T-cell (primary cell): ENCODE measurements at places on chromosomes 16 and 17. TPM values are rescaled to one million over a fixed set of nuclear protein-coding genes. Genes with fewer than 3 reads are reported as not detected.

DNA sequence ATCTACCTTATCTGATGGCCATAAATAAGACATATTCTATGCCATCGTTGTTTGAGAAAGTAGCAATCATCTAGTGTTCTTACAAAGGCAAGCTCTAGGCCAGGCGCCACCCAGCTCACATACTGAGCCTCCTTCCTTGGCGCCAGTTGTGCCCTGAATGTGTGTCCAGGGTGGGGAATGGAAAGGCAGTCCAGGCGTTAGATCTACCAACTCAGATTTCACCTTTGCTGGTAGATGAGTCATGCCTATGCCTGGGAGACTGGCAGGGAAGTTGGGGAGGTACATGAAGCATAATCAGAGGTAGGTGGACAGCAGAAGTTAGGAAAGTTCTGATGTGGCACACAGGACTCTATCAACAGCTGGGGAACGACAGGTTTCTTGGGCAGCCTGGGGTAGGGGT lies 23.6 kb downstream of the SDR42E1 start:
- H3K4me3 ChIP-seq, result no peak overlapping the region
- no peaks in the 10 kb centered on the region for H3K36me3 ChIP-seq
- H3K27me3 ChIP-seq, result peaks cover 6% of the 10 kb centered on the region
- no peak overlapping the region for H3K27ac ChIP-seq
- no peak for DNase-seq
- no peaks in the 10 kb centered on the region for H3K4me1 ChIP-seq

- H3K36me3 ChIP-seq, result no peaks in the 10 kb centered on the region
- no peak within 1 kb of the TSS for H3K27ac ChIP-seq
- peaks cover 80% of the 10 kb centered on the region for H3K27me3 ChIP-seq
- H3K4me1 ChIP-seq, result peaks cover 12% of the 10 kb centered on the region
- H3K4me3 ChIP-seq, result no peak within 1 kb of the TSS
These were observed at the start of gene CBFA2T3 for GRCh38 chr16:88977018-88977811. Gene CBFA2T3 (minus strand): TSS chr16:88977207. CDS start chr16:88976807, 400 bp downstream.

DNA sequence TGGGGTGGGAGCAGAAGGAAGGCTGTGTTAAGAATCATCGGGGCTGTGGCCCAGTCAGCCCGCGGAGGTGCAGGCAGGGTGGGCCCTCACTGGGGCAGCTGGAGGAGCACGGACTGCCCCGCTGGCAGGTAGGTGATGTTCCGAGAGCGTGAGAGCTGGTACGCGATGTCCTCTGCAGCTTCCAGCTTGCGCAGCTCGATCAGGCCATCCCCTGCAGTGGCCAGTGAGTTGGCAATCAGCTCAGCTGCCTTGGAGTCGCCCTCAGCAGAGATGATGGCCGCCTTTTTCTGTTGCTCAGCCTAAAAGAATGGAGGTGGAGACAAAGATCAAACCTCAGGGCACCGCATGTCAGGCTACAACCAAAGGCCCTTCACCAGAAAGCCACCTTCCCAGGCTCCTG lies 9.8 kb downstream of the PHB1 start:
- peak overlapping the region; percentile 52 for H3K27ac ChIP-seq
- no peaks in the 10 kb centered on the region for H3K27me3 ChIP-seq
- peaks cover 3% of the 10 kb centered on the region for H3K4me1 ChIP-seq
- H3K36me3 ChIP-seq, result peaks cover 17% of the 10 kb centered on the region
- H3K4me3 ChIP-seq, result no peak overlapping the region
- DNase-seq, result no peak

GRCh38 chr16:14409563-14409962 lies 220.5 kb downstream of the PARN start:
- H3K27ac ChIP-seq, result no peak overlapping the region
- H3K27me3 ChIP-seq, result no peaks in the 10 kb centered on the region
- H3K4me1 ChIP-seq, result no peaks in the 10 kb centered on the region
- H3K36me3 ChIP-seq, result no peaks in the 10 kb centered on the region
- no peak for DNase-seq

WNK4 gene
- total RNA-seq, result 0.49 TPM

DNA sequence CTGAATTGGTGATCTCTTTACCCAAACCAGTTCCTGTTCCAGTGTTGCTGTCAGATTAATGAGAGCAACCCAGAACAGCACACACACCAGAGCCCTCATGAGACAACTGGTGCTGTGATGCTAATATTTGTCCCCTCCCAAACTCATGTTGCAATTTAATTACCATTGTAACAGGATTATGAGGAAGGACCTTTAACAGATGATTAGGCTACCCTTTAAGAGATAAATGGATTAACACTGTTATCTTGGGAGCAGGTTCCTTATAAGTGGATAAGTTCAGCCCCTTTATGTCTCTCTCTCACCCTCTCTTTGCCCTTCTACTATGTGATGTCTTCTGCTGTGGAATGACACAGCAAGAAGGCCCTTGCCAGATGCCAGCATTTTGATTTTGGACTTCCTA lies 1.1 kb upstream of the CCDC182 start:
- DNase-seq, result no peak
- no peaks in the 10 kb centered on the region for H3K4me1 ChIP-seq
- no peak overlapping the region for H3K4me3 ChIP-seq
- H3K27ac ChIP-seq, result no peak overlapping the region

- DNase-seq, result no peak
- H3K4me3 ChIP-seq, result no peak overlapping the region
- peaks cover 20% of the 10 kb centered on the region for H3K27me3 ChIP-seq
- no peaks in the 10 kb centered on the region for H3K36me3 ChIP-seq
- peaks cover 36% of the 10 kb centered on the region for H3K4me1 ChIP-seq
These were observed 5.5 kb downstream of the IGFBP4 start for GRCh38 chr17:40448639-40449261.

KRT33B gene
- total RNA-seq, result not detected

GRCh38 chr16:88430524-88431446 lies 22.3 kb upstream of the ZFPM1 start:
- peak overlapping the region; percentile 50 for H3K4me3 ChIP-seq
- H3K36me3 ChIP-seq, result no peaks in the 10 kb centered on the region

DNA sequence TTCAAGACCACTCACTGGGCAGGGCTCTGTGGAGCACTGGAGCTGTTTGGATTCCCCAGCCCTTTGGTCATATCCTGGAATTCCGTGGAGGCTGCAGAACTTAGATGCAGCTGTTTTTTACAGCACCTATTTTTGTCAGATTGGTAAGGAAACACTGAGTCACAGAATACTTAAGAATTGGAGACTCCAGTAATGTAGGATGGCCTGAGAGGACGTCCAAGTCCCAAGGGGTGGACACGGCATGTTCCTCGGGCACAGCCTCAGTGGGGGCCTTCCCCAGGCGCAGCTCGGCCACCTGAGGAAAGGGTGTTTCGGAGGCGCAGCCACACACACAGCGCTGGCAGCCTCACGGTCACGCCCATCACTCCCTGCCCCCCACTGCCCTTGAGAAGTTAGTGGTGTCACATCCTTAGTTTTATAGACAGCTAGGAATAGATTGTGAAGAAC lies 14.8 kb downstream of the PLD6 start:
- DNase-seq, result no peak
- H3K4me1 ChIP-seq, result no peaks in the 10 kb centered on the region
- H3K27me3 ChIP-seq, result no peaks in the 10 kb centered on the region
- H3K36me3 ChIP-seq, result peaks cover 3% of the 10 kb centered on the region
- no peak overlapping the region for H3K4me3 ChIP-seq

GRCh38 chr17:44014133-44014436 lies 678 bp downstream of the TMEM101 start:
- H3K27ac ChIP-seq, result no peak overlapping the region
- H3K27me3 ChIP-seq, result no peaks in the 10 kb centered on the region
- DNase-seq, result no peak
- peak overlapping the region; percentile 92 for H3K4me3 ChIP-seq
- peaks cover 6% of the 10 kb centered on the region for H3K4me1 ChIP-seq
- H3K36me3 ChIP-seq, result peaks cover 8% of the 10 kb centered on the region

- DNase-seq, result peak; percentile 68
- H3K36me3 ChIP-seq, result peaks cover 27% of the 10 kb centered on the region
- peaks cover 76% of the 10 kb centered on the region for H3K4me1 ChIP-seq
- peak within 1 kb of the TSS; percentile 97 for H3K4me3 ChIP-seq
- peak within 1 kb of the TSS; percentile 95 for H3K27ac ChIP-seq
These were observed at the start of gene MLLT6 for GRCh38 chr17:38704606-38705522. Gene MLLT6 (plus strand): TSS chr17:38705273. CDS start chr17:38705633, 360 bp downstream.

- no peak overlapping the region for H3K27ac ChIP-seq
- peaks cover 30% of the 10 kb centered on the region for H3K4me1 ChIP-seq
- no peak overlapping the region for H3K4me3 ChIP-seq
- no peaks in the 10 kb centered on the region for H3K36me3 ChIP-seq
- no peaks in the 10 kb centered on the region for H3K27me3 ChIP-seq
These were observed 56.1 kb upstream of the ACSF3 start for GRCh38 chr16:89037261-89038152.

ABCC11 gene
- total RNA-seq, result not detected

GRCh38 chr16:87740909-87741424 lies 24.8 kb downstream of the KLHDC4 start:
- no peak overlapping the region for H3K27ac ChIP-seq
- no peaks in the 10 kb centered on the region for H3K4me1 ChIP-seq
- no peaks in the 10 kb centered on the region for H3K27me3 ChIP-seq
- H3K4me3 ChIP-seq, result no peak overlapping the region
- DNase-seq, result no peak

DNA sequence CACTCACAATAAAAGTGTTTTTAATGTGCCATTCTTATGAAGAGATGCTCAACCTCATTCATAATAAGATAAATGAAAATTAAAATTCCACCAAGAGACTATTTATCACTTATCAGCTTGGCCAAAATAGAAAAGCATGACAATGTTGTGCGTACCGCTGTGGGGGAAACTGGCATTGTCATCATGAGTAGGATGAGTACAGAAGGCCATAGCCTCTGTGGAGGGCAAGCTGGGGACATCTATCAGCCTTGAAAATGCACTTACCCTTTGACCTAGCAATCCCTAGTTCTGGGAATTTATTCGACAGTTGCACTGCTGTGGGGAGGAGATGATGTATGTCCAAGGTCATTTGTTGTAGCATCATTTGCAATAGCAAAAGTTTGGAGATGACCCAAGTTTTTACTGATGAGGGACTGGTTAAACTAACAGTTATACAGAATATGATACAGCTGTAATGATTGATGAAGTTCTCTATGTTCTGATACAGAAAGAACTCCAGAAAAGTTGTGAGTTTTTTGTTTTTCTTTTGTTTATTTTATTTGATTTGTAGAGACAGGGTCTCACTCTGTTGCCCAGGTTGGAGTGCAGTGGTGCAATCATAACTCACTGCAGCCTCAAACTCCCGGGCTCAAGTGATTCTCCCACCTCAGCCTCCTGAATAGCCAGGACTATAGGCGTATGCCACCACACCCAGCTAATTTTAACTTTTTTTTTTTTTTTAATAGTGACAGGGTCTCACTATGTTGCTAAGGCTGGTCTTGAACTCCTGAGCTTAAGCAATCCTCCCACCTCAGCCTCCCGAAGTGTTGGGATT lies 13.7 kb upstream of the PRKCB start:
- H3K4me3 ChIP-seq, result no peak overlapping the region
- H3K36me3 ChIP-seq, result no peaks in the 10 kb centered on the region
- H3K4me1 ChIP-seq, result peaks cover 18% of the 10 kb centered on the region
- no peak for DNase-seq
- no peaks in the 10 kb centered on the region for H3K27me3 ChIP-seq

GALK1 gene
- 35.7 TPM for total RNA-seq

GRCh38 chr17:33517746-33518145 lies 224.7 kb upstream of the ASIC2 start:
- no peak overlapping the region for H3K4me3 ChIP-seq
- no peak overlapping the region for H3K27ac ChIP-seq
- H3K4me1 ChIP-seq, result no peaks in the 10 kb centered on the region
- DNase-seq, result no peak

CIBAR2 gene
- not detected for total RNA-seq

GRCh38 chr16:9706217-9706836 lies 475.9 kb downstream of the GRIN2A start:
- H3K27me3 ChIP-seq, result no peaks in the 10 kb centered on the region
- DNase-seq, result no peak

GRCh38 chr17:44000141-44000860 lies 4.1 kb upstream of the NAGS start:
- H3K4me3 ChIP-seq, result no peak overlapping the region
- no peak overlapping the region for H3K27ac ChIP-seq
- peaks cover 48% of the 10 kb centered on the region for H3K27me3 ChIP-seq
- no peaks in the 10 kb centered on the region for H3K36me3 ChIP-seq

SLC38A8 gene
- total RNA-seq, result not detected
